Erythroblast (primary cell): ENCODE measurements at places on chromosomes 1 and 21.

DNA sequence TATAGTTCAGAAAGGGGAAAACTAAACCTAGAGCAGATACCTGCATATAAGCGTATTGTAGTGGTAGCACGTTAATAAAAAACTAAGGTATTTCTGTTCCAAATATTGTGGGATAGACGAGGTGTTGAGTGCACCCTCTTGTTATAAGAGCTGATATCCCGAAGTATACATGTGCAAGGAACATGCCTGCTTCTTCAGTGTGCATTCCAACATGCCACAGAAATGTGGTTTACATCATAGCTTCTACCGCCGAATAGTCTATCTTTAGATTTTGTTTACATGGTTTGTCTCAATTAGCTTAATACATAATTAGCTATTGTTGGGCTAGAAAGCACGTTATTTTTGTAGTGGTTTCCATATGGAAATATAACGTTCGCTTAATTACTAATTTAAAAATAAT is 2.2 kb downstream of the CHRM3 start:
- DNase-seq: no peak

- no peak for DNase-seq
These were observed 3.4 kb downstream of the FAM43B start for GRCh38 chr1:20555758-20556120.

DNA sequence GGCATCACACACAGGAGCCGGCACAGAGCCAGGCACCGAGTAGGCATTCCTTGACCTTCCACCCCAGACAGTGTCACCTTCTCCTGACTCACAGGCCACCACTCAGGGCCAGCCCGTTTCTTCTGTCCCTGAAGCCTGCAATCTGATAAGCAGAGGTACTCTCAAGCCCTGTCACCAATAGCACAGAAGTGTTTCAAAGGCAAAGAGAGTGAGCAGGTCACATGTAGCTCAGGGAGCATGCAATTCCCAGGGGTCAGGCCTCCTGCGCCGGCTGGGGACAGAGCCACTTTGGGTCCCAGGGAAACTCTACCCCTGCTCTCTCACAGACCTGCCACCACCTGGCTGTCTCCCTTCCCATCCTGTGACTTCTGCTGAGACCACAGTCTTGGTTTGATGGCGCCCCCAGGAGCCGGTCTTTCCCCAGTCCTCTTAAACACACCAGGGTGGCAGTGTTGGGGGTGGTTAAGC is 13.2 kb downstream of the CAPN9 start:
- DNase-seq: no peak

GRCh38 chr1:236288620-236288976 is 6.8 kb upstream of the ERO1B start:
- no peak for DNase-seq

DNA sequence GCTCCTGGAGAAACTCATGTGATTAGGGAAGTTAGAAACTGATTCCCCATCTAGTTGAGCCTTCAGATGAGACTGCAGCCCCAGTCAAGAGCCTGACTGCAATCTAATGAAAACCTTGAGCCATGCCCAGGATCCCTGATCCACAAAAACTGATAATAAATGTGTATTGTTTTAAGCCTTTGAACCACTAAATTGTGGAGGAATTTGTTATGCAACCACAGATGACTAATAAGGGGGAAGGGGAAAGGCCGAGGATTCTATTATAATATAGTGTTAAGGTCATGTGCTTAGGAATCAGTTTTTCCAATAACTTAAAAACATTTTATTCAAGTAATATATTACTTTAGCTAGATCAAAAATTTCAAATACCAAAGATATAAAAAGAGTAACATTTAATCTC is 52.8 kb upstream of the USP25 start:
- no peak for DNase-seq

- DNase-seq: no peak
These were observed 74.9 kb downstream of the ADCY10 start for GRCh38 chr1:167839009-167839408.

DNA sequence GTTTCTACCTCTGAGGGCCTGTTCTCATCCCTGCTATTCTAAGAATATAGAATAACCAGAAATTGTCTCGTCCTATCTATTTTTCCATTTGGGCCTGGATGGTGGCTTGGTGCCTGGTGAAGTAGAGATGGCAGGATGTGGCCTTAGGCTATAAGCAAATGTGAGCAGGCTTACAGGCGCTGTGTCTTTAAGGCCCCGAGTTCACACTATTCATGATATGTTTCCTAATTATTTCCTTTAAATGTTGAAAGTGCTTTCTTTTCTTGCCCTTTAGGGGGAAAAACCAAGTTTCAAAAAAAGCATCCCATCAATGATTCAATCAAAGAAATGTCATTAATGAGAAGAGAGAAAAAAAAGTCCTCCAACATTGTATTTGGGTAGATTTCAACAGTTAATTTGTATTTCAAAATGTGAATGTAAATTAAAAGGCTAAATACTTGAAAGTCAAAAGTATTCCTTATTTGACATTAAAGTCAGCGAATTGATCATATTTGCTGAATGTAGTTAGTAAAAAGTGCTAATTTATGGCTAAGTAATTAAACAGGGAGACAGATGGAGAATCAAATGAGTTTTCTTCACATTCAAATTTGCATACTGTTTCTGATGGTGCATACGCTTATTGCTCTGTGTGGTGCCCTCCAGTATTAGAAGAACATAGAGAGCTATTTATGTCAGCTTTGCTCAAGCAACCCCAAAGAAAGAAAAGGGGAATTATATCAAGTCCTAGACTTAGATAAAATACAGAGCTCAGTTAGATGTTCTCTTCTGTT is 34.0 kb upstream of the HUNK start:
- DNase-seq: no peak

DNA sequence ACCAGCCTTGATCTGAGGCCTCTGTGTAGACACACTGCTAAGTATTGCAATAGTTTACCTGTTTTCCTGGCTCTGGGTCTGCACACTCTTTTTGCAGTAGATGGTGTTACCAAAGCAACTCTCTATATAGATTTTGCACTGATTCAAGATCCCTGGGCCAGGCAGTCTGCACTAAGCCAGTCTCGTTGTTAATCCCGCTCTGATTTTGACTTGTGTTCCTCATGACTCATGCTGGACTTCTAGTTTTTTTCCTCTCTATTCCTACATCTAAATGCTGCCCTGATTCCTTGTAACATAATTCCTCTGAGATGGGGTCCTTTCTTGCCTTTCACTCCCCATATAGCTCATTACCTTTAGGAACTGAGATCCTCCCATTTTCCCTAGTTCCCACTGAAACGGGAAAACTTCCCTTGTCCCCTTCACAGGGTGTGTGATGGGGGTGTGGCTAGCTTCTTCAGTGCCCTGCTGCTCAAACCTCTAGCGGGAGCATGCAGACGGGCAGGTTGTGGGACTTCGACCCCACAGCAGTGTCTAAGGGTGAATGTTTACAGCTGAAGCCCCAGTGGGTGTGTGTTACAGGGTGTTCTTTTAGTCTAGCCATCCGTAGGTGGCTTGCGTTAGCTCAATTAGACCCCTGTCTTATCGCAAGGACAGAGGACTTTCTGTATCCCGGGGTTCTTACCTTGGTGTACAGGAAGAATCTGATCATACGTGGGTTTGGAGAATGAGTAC is 106.5 kb upstream of the RAB3GAP2 start:
- DNase-seq: no peak

- DNase-seq: no peak
These were observed 11.1 kb downstream of the ZFYVE9 start for GRCh38 chr1:52153010-52153409.

GRCh38 chr1:154479764-154480421 is 22.1 kb upstream of the TDRD10 start:
- peak; percentile 88 for DNase-seq

GRCh38 chr1:110212169-110213142 is 2.3 kb downstream of the KCNC4 start:
- no peak for DNase-seq

DNA sequence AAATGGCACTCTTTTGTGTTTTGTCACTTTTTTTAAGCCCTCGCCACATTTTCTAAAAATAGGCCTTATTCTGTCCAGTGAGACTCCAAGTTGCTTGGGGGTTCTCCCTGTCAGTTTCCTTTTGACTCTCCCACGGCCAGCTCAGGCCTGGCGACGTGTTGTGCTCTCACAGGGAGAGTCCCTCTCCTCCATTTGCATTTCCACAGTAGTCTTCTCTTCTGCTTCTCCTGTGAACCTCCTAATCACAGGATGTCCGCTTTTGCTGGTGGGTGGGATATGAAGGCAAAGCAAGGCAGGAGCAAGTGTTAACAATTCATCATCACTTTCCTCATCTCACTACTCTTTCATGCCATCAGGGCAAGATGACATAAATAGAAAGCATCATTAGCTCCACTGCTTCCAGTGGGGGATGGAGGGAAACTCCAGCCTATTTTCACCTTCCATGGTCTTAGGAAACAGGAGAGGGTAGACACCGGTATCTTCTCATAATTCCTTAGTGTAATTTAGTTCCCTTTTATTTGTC is 99.8 kb downstream of the INTS7 start:
- DNase-seq: no peak

GRCh38 chr1:24927473-24927872 is 2.6 kb downstream of the RUNX3 start:
- DNase-seq: no peak

DNA sequence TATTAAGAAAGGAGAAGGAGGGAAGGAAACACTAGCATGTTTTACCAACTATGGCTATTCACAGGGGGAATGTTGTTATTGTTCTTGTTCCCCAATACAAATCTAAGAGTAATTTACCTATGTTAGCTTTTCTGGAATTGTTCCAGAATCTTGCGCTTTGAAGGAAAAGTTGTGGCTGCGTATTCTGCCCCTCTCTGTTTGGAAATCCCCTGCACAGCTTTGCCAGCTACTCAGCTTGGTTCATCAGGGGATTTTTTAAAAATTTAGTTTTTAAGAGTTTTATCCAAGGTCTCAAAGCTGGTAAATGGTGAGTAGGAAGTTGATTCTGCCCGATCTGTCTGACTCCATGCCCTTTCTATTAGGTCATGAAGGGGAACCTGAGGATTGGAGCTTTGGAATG is 9.5 kb upstream of the IRF6 start:
- DNase-seq: no peak

DNA sequence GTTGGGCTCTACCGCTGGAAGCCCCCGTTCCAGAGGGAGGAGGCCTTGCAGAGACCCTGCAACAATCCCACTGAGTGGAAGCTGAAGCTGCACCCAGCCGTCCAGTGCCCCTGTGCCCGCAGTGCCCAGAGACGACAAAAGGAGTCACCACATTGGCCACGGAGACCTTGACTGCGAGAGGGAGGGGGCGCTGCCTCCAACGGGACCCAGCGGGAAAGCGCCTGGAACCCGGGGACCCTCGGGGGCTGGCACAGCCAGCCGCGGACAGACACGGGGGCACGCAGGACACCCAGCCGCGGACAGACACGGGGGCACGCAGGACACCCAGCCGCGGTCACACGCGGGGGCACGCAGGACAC is 22.5 kb downstream of the CFAP74 start:
- no peak for DNase-seq

DNA sequence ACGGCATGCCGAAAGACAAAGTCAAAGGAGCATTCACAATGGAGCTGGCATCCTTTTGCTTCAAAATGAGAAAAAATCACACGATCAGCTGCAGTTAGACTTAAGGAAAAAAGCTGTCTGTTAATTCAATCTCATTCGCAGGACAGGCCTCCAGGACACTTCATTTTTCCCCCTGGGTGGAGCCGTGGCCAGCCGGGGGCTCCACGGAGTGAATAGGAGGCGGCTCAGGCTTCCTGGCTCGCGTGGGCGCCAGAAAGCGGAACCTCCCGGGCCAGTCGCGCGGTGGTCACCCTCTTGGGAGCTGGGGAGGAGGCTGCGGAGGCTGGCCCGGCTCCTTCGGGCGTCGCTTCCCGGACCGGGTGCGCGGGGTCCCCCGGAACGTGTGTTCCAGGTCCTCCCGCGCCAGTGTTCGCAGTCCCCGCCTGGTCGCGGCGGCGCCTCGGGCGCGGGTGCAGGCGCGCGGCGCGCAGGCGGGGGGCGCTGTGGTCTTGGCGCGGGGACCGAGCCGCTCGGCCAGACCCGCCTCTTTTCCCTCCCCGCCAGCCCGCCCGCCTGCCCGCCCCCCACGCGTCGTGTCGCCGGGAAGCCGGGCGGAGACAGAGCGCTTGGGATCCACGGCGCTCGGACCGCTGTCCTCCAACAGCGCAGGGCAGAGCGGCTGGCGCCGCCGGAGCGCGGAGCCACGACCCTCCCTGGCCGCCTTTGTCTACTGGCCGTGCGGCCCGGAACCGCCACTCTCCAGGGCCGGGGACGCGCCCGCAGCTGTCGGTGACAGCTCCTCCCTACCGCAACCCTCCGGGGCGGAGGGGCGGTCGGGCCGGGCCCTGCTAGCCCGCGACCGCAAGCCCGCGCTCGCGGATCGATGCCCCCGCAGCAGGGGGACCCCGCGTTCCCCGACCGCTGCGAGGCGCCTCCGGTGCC is at the start of gene RHOU:
Gene RHOU, plus strand, starts transcription at position 599 of the 921 bp plus-strand sequence. Its CDS starts 264 bp downstream, at position 863.
- peak; percentile 62 for DNase-seq

- no peak for DNase-seq
These were observed 134.1 kb downstream of the SYT14 start for GRCh38 chr1:210072129-210072528.

GRCh38 chr1:171075041-171075440 is 15.7 kb upstream of the FMO3 start:
- no peak for DNase-seq

DNA sequence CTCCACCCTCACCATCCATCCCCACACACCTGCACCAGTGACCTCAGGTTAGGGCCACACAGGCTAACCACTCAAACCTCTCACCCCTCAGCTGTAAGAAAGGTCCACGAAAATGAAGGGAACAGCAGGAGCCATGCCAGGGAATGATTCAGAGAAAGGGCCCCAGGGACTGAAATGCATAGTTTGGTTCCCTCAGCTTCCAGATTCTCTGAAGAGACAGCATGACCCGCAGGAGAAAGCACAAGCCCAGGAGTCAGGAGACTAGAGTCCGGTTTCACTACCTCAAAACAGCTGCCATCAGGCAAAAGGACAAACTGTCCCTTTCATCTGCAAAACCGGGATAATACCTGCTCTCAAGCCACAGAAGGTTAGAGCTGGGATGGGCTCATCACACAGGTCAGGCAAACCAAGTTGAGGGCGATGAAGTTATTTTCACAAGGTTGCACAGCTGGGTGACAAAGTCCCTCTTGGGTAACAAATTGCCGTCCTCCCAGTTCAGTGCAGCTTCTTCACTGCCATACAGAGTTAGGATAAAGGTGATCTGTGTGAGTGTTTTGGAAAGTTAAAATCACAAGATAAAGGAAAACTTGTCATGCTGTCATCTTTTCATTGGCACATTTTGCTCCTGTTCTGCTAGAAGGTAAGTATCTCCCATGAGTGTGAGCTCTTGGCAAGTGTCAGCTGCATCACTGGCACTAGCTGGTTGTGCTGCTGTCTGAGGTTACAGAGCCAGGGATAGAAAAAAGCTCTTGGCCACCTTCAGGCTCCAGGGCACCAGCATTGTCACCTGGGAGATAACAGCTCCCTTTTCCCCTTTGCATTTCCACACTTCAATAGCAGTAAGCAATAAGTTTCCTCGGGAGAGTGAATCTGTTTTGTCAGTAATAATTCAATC is 120.4 kb downstream of the KCNH1 start:
- DNase-seq: no peak

DNA sequence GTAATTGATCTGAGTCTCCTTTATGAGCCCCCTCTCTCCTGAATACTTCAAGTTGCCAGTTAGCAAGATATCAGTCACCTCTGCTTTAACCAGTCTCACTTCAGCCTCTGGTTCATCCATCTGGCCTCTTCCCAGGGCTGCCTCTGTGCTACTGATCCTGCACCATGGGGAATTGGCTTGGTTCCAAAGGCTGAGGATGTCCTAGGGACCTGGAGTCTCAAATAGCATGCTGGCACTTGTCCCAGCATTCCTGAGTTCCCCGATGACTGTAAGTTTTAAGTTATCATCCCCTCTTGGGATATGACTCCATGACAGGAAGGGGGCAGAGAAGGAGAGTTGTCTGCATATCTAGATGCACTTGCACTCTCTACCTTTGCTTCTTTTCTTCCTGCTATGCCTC is 252.0 kb downstream of the PTBP2 start:
- no peak for DNase-seq
